ENCODE measurements at places on chromosomes 3 and 15. TPM values are rescaled to one million over a fixed set of nuclear protein-coding genes. Genes with fewer than 3 reads are reported as not detected.

- DNase-seq, result no peak
Observed at GRCh38 chr3:139265131-139266016, 78.4 kb upstream of the MRPS22 start.

DNA sequence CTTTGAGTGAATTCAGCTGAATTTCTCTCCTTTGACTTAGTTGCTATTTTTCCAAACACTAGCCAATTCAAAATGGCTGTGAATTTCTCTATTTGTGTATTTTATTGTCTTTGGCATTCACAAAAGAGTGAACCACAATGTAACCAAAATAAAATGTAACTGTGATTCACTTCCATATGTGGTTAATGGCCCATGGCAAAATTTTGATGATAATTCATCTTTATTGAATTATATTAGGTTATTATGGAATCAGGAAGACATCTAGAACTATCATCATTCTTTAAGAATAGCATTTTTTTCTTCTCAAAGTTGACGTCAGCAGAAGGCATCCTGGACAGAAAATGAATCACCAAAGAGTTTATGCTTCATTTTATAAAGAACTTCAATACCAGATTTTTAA, 705.3 kb upstream of the NAALADL2 start:
- DNase-seq, result no peak

DNA sequence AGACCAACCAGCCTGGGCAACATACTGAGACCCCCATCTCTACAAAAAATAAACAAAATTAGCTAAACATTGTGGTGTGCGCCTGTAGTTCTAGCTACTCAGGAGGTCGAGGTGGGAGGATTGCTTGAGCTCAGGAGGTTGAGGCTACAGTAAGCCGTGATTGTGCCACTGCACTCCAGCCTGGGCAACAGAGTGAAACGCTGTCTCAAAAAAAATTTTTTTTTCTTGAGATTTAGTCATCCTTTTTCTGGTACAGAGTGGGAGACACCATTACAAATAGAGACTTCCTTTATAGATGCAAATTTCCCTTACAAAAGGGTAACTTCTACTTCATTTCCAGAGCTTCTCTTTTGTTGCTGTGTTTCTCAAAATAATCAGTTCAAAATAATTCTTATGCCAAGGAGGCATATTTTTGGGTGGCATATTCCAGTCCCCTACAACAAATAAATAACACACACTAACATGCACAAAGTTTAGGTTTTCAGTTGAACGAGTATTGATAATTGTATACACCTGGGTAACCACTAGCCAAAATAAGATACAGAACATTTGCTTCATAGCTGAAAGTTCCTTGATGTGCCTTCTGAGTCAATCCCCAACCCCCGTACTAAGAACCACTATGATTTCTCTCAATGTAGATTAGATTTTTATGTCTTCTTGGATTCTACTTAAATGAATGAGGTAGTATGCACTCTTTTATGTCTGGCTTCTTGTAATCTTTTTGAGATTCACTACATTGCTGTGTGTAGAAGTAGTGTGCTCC, 248.9 kb upstream of the PROK2 start:
- no peak for DNase-seq

GRCh38 chr3:112032098-112032731, 2.3 kb upstream of the TMPRSS7 start:
- no peak for DNase-seq

DNA sequence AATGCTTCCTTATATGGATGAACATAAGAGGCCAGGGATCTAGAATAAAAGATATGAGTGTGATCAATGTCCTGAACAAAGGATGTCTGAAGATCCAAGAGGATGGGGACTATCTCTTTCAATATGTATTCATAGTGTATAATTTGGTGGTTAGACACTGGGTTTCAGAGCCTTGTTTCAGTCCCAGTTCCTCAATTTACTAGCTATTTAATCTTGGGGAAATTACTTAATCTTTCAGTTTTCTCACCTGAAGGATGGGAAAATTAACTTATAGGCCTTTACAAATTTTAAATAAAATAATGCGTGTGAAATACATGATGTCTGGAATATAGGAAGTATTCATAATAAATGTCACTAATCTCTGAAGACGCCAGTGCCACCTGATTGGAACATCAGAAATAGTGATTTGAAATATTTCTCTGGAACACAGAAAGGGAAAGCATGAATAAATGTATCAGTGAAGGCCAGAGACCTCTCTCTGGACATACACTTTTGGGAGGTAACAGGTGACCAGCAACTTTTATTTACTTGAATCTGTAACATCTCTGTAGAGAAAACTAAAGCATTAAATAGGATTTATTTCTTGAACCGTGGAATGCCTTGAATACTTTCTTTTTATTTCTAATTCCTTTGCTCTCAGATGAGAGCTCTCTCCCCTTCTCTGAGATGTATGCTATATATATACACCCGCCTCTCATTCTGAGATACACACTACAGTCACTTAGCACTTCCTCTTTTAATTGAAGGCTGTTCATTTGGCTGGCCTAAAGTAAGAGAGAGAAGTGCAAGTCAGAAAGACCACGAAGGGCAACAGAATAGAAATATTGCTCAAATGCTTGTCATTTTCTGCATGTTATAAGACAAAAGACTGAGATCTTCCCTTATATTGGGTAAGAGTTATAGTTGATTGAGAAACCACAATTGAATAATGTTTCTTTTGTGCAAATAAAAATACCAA, 407.1 kb downstream of the LSAMP start:
- no peak for DNase-seq

DNA sequence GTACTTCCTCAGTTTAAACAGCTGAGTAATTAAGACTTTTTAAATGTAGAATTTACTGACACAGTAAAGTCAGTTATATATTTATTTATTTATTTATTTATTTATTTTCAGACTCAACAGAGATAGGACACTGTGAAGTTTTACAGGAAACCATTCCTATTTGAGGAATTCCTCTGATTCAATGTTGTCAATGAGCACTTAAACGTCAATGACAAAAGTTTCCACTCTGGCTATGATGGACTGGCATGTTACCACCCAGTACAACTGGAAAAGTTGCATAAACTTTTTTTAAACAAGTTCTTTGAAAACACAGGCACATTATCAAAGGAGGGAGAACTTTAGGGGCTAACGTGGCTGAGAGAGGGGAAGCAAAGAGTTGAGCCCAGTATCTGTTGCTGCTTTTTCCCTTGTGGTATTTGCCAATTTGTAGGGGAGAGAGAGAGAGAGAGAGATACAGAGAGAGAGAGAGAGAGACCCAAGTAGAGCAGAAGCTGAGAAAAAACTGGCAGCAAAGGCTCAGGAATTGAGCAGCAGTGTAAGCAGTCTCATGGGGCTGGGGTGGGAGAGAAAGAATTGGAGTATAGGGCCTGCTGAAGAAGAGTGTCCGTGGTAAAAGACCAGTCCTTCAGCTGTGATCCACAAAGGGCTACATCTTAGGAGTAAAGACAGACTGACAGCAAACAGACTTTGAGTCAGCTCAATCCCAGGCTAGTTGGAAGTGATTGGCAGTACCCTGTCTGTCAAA, 18.3 kb upstream of the ACTC1 start:
- DNase-seq, result no peak

DNA sequence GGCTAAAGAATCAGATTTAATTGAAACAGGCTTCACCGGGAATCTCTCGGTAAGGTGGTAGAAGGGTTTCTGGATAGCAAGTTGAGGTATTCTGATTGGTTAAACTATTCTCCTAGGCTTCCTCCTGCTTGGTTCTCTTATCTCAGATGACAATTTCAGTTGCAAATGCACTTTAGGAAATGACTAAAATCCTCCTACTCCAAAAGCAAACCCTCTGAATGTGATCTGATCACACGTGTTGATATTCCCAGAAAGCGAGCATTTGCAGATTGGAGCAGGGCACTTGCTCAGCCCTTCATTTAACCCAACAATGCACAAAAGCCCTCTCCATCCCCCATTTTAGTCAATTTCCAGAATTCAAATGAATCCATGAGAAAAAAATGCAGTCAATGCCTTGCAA, 55.6 kb upstream of the ICE2 start:
- DNase-seq, result no peak

DNA sequence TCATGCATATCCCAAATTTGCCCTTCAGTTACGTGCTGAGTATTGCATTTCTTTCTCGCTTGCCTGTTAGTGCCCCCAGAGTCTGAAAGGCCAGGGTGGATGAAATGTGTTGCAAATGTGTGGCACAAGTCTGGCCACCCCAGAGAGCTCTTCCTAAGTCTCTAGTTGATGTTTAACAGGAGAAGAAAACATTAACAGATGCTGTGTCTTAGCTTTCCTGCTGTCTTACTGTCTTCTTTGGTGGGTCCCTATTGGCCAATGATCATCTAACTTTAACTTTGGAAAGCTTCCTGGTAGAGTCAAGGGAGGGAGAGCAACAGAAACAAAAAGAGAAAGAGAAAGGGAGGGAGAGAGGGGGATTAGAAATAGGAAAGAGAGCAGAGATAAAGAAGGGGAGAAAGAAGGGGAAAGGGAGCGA, 76.7 kb upstream of the P3H2 start:
- peak; percentile 19 for DNase-seq

Gene WNT7A
- 0.28 TPM for total RNA-seq

DNA sequence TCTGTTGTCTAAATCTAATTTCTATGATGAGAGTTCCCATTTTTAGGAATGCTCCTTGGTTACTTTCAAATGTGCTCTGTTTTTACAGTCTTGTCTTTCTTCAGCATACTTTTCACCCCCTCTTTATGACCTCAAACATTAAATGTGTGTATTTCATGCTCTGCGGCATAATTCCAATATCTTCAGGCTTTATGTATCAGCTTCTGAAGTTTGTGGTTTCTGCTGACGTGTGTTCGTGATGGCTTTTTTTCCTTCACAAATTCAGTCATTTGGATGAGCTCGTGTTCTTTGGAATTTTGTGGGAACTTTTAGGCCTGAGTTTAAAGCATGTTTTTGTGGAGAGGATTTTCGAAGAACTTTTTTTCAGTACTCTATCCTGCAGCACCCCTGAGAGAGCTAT, 97.7 kb upstream of the CHRNA7 start:
- DNase-seq, result no peak

DNA sequence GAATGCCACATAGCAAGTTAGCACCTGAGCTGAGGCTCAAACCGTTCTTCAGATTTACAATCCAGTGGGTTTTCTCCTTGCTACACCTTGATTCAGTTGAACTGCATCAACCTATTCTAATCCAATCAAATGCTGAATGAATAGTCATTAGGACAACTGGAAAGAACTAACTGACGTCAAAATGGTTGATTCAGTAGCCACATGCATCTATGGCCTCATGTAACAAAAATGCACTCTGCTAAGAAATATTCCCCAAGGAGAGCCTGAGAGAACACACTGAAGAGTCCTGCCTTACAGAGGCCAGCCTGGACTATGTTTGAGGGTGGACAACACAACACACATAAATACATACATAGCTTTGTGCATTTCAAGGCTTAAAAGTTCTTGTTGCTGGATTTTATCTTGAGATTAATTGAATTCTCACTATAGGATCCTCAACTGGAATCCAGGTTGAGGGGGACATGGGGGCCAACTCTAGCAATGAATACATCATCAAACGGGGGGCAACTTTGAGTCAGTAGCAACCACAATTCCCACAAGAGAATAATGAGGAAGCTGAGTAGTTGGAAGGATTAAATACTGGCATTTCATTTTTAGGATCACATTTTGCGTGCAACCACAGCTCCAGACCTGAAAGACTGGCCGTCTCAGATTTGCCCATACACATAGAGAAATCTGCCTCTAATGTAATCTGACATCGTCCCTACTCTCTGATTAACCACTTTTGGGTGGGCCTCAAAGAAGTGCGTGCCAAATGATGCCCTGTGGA, 280.2 kb upstream of the ICE2 start:
- no peak for DNase-seq

Gene IMPG2
- 0.72 TPM for total RNA-seq

DNA sequence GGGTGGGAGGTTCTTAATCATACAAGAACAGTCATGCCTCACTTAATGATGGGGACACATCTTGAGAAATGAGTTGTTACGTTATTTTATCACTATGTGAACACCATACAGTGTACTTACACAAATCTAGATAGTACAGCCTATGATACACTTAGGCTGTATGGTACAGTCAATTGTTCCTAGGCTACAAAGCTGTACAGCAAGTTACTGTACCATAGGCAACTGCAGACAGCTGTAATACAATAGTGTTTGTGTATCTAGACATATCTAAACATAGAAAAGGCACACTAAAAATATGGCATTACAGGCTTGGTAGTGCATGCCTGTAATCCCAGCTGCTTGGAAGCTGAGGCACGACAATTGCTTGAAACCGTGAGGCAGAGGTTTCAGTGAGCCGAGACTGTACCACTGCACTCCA, 55.7 kb upstream of the PLXND1 start:
- DNase-seq, result no peak

DNA sequence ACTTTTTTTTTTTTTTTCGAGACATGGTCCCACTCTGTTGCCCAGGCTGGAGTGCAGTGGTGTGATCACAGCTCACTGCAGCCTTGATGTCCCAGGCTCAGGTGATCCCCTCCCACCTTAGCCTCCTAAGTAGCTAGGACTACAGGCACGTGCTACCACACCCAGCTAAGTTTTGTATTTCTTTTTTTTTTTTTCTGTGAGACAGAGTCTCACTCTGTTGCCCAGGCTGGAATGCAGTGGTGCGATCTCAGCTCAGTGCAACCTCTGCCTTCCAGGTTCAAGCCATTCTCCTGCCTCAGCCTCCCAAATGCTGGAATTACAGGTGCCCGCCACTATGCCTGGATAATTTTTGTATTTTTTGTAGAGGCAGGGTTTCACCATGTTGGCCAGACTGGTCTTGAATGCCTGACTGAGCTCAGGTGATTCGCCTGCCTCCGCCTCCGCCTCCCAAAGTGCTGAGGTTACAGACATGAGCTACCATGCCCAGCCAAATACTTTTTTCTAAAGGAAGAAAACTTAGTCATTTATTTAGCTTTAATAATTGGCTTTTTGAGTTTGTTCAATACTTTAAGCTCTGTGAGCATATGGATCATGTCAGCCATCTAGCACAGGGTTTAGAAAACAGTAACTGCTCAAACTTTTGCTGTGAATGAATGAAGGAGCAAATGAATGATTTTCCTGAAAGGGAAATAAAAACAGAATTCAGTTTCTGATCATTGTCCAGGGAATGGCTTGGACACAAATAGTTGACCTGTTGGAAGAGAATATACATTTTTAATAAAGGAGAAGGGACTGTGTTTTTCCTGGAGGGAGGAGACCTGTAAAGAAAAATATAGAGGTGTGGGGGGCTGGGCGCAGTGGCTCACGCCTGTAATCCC, 26.0 kb downstream of the UBE2E1 start:
- no peak for DNase-seq

DNA sequence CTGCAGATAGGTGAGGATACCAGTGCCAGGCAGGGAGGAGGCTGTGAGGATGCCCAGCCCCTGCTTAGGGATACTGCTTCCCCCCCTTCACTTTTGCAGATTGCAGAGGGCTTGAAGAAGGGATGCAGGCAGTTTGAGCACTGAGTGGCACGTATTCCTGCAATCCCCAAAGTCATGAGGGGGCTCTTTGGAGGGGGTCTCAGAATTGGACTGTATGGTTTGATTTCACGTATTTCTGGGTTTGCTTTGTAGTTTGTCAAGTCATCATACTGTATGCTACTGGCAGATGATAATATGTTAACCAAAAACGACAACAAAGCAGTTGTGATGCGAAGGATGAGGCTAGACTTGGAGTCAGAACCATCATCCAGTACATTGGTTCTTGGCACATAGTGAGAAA, 28.1 kb downstream of the CHST14 start:
- no peak for DNase-seq

Measured in hepatocyte (in vitro differentiated cells).